ENCODE measurements at places on chromosomes 6 and 20. TPM values are rescaled to one million over a fixed set of nuclear protein-coding genes. Genes with fewer than 3 reads are reported as not detected.

DNA sequence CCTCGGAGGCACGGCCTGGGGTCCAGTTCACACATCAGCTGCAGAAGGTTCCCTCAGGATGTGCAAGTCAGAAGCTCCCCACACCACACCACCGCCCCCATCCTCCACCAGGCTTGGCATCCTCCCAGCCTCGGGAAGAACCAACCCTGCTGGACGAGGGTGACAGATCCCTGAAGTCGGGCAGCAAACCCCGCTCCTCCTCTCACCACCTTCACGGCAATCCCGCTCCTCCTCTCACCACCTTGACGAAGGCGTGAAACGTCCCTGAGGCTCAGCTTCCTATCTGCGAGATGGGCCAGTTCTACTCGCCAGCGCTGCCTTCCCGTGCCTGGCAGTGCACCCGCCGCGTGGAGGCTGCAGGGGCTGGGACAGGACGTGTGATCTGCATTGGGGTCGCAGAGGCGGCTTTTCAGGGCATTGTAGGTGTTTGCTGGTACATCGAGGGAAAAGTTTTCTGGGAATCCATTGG, 327.0 kb downstream of the TAF4 start:
- no peak for DNase-seq

DNA sequence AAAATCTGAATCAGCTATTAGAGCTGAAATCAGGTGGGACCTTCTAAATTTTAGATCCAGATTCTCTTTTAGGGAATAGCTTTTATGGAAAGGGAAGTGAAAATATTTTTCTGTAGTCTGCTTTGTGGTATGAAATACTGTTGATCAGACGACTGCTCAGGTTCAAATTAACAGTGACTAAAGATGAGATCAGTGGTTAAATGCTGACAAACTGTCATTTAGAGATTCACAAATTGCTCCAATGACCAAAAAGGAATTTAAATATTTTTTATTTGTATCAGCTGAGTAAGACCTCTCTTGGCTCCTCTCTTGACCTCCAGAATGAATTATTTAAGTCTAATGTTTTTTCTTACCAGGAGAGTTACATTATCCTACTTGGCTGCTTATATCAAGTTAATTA, 77.3 kb downstream of the KCNQ5 start:
- DNase-seq, result no peak

GRCh38 chr6:111468329-111469012, 14.5 kb downstream of the REV3L start:
- DNase-seq, result no peak

DNA sequence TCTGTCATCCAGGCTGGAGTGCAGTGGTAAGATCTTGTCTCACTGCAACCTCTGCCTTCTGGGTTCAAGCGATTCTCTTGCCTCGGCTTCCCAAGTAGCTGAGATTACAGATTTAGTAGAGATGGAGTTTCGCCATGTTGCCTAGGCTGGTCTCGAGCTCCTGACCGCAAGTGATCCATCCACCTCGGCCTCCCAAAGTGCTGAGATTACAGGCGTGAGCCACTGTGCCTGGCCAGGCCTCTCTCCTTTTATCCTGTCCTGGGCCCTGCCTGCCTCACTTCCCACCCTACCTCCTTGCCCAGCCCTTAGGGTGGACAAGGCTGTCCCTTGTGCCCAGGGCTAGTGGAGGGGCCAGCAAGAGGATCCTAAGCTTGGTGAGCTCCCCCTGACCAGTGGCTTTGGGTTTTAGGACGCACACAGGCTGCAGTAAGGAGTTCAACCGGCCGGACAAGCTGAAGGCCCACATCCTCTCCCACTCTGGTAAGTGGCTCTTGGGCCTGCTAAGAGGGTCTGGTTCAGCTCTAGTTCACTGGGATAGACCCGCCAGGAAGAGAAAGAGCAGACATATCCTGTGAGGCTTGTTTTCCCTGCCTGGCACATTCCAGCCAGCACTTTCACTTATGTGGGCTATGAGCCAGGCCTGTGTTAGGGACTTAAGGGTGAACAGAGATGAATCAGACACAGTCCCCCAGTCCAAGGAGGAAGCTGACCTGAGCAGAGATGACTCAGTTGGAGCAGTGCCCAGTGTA, 21.9 kb upstream of the CHMP4B start:
- DNase-seq, result no peak

GRCh38 chr6:18263418-18264218, 712 bp downstream of the DEK start:
- DNase-seq, result no peak

CD40 gene
- total RNA-seq, result 25.3 TPM

ESF1 gene
- total RNA-seq, result 12.9 TPM

DNA sequence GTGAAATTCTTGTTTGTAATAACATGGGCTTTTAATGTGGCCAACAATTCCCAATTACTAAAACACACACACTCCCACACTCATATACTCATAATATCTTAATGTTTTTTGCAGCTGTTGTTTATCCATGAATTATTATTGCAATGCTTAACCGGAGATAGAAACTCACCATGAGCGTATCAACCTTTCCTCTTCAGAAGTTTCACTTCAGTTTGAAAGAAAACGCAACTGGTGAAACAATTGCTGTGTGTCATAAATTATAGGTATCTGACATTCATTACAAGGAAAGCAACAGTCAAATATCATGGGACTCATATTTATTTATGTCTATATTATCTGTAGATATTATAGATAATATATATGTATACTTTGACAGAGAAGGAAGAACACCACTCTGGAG, 104.1 kb downstream of the HDGFL1 start:
- DNase-seq, result no peak

- no peak for DNase-seq
Observed at GRCh38 chr20:4883546-4883945, 117.8 kb downstream of the SLC23A2 start.

DEFB132 gene
- total RNA-seq, result not detected

- no peak for DNase-seq
Observed at GRCh38 chr6:137106183-137106582, 61.4 kb upstream of the IL20RA start.

MAP1LC3A gene
- 41.9 TPM for total RNA-seq

Data from upper lobe of left lung (tissue), 6 donors.